ENCODE measurements at places on chromosomes 2 and 18.

GRCh38 chr2:146624430-146625160 is 1220.2 kb upstream of the ACVR2A start:
- DNase-seq = no peak

DNA sequence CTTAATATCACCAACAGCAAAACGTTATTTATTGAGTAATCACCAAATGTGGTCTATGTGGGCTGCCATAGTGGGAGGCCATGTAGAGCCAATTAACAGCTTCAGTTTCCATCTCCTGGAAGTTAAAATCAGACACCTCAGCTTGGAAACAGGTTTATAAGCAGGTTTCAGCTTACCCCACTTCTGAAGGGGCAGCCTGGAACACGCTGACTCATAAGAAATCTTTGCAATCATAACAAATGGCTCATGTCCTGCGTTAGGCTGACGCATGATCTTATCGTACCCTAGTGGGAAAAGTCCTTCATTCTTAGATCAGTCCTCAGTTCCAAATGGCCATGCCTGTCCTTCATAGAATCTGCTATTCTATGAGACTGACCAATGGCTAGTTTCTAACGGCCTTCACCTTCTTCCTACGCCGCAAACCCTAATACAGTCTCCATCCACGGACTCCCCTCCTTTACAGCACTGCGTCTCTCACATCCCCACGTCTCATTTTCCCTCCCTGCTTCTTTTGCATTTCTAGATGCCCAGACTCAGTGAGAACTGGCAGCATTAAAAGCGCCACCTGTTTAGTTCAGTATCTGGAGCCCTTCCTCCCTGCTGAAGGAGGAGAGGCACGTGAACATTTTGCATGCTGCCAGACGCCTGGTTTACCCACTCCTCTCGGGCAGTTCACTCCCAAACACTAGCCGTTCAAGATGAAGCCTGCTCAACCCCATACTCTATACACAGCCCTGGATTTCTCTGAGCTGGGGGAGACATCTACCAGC is 24.2 kb upstream of the BZW1 start:
- DNase-seq = no peak

GRCh38 chr2:31956312-31956711 is 54.5 kb downstream of the MEMO1 start:
- no peak for DNase-seq

DNA sequence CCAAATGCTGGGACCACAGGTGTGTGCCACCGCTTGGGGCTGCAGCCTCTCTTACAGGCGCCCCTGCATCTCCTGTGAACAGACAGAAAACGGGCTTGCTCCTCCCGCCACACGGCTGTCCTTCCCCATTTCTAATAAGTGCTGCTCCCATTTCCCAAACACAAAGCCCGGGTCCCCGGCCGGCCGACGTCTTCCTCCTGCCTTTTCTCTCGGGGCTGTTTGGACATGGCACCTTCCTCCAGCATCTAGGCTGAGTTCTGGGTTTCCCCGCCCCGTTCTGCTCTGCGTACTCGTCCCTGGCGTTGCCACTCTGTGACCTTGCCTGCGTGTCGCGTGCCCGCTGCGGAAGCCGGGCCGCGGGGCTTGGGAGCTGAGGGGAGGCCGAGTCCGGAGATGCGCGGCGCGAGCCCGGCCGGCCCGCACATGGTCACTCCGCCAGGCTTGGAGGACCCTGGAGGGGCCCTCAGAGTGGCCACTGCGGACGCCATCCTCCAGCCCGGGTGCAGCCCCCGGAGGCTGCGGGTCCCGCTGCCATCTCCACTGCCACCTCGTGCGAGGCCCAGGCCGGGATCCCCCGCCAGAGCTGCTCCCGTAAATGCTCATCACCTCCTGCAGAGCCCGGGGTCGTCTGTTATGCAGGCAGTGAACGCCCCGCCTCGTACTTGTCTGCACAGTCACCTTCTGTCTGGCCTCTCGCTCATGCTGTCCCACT is 26.3 kb downstream of the PRELID3A start:
- no peak for DNase-seq

DNA sequence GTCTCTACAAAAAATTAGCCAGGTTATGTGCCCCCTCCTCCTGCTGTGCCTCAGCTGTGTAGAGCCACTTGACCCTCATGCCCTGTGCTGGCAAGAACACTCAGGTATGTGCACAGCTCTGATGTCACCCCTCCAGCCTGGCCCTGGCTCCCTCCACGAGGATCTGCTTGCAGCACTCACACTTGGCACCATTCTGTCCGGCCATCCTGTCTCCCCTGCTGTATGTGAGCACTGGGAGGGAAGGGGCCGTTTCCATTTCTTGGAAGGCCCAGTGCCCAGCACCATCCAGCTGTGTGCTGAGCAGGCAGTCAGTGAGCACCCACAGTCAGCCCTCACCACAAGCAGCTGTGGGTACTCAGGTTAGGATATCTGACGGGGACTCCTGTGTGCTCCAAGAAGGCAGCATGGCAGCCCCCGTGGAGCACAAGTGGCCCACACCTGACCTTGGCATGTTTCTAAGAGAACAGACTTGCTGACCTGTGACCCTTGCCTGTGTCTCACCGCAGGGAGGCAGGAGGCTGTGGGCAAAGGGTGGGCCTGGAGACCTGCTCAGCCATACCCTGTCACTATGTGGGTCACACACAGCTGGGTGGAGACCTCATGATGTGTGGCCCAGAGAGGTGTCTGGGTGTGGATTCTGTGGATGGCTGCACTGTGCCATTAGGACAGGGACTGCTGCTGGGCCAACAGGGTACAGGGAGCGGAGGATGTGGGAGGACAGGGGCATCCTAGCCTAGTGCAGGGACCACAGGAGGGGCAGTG is 31.5 kb downstream of the USP34 start:
- DNase-seq = no peak

DNA sequence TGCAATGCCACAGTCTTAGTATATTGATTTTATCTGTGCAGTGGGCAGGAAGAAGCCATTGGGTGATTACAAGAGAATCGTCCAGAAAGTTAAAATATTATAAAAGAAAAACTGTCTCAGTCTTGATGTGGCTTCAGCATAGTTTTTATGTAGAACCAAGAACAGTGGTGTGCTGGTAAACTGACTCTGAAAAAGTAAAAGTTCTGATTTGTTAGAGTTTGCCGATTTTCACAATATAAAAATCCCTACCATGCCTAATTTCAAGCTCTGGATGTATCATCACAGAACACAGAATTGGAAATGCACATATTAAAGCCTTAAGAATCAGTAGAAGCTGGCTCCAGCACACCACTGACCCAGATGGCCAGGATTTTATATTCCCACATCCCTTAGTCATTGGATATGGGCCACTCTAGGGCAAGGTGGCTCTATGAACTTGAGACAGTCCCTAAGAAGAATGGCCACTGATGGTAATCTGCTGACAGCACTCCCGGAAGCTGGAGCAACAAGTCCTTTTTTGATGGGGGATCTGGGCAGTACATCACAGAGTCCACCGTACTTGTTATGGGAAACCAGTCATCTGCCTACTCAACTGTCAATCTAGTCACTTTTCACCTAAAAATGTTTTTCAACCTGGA is 9.3 kb upstream of the PLEKHM3 start:
- no peak for DNase-seq

- DNase-seq = no peak
Observed at GRCh38 chr2:232626584-232626983, 6.8 kb upstream of the EFHD1 start.
